ENCODE measurements at places on chromosomes 3 and 15.

- DNase-seq, result no peak
Observed at GRCh38 chr3:46470831-46471230, 6.1 kb upstream of the LTF start.

GRCh38 chr3:45597171-45597570 lies 2.6 kb downstream of the LIMD1 start:
- no peak for DNase-seq

DNA sequence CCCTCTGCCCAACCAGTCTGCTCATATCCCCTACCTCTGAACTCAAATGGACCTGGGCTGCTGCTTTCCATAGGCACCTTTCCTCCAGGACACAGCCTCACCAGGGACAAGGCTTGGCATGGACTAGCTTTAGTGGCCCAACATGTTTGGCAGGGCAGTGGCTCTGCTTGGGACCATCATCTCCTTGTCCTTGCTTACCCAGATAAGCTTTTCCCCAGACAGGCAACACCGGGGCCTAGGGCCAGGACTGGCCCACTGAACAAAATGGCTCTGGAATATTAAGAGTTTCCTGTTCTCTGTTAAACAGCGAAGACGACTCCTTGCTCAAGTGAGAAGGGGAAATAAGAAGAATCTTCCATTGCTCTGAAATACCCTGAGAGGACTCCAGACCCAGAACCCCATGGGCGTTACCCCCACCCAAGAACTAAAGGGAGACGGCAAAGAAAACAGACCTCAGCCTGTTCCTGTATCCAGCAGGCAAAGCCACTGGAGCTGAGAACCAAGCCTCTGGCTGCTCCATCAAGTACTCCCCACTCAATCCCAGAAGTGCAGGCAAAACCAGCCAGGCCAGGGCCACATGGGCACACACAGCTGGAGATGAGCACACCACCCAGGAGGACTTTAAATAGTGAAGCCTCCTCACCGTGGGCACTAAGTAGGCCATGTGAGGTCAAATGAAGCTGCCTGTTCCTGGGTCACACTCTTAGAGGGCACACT lies 45.5 kb downstream of the CTNNB1 start:
- no peak for DNase-seq

GRCh38 chr3:194386648-194387047 lies 12.4 kb downstream of the GP5 start:
- DNase-seq, result no peak

- no peak for DNase-seq
Observed at GRCh38 chr3:189688262-189688661, 57.1 kb downstream of the TP63 start.

GRCh38 chr15:81449836-81450474 lies 75.9 kb upstream of the TMC3 start:
- no peak for DNase-seq
